Pancreas (tissue), 10 donors: ENCODE measurements at places on chromosomes 4 and X. TPM values are rescaled to one million over a fixed set of nuclear protein-coding genes. Genes with fewer than 3 reads are reported as not detected.

Gene SMARCA1
- 9.1 TPM for total RNA-seq

- no peak for DNase-seq
Measured at GRCh38 chrX:118541482-118541881, 45.9 kb downstream of the DOCK11 start.

Gene CCNB3
- 0.52 TPM for total RNA-seq

Gene C4orf51
- not detected for total RNA-seq

DNA sequence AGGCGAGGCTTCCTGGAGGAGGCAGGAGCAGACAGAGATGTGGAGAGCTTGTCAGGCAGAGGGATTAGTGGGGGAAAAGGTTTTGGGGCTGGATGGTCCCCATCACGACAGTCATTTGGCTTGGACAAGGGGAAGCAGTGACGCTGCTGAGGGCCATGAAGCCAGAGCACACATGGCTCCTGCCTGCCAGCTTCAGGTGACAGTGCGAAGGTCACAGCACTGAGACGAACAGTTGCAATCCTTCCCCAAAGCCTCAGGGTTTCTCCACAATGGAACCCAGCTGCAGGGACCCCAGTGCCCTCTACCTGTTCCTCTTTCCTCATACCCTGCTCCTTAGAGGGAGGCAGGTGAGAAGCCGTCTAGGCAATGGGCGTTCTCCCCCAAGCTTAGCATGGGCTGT lies 110.3 kb downstream of the DRD5 start:
- no peak for DNase-seq

Gene FGF13
- 0.35 TPM for total RNA-seq
